Motor neuron (in vitro differentiated cells): ENCODE measurements at places on chromosomes 16 and 17. TPM values are rescaled to one million over a fixed set of nuclear protein-coding genes. Genes with fewer than 3 reads are reported as not detected.

GRCh38 chr16:63577891-63578290 is 1541.7 kb upstream of the CDH8 start:
- peak; percentile 32 for ATAC-seq

The CCL15 gene
- total RNA-seq: 0.75 TPM in 1 of 2 replicates, not detected in the other

DNA sequence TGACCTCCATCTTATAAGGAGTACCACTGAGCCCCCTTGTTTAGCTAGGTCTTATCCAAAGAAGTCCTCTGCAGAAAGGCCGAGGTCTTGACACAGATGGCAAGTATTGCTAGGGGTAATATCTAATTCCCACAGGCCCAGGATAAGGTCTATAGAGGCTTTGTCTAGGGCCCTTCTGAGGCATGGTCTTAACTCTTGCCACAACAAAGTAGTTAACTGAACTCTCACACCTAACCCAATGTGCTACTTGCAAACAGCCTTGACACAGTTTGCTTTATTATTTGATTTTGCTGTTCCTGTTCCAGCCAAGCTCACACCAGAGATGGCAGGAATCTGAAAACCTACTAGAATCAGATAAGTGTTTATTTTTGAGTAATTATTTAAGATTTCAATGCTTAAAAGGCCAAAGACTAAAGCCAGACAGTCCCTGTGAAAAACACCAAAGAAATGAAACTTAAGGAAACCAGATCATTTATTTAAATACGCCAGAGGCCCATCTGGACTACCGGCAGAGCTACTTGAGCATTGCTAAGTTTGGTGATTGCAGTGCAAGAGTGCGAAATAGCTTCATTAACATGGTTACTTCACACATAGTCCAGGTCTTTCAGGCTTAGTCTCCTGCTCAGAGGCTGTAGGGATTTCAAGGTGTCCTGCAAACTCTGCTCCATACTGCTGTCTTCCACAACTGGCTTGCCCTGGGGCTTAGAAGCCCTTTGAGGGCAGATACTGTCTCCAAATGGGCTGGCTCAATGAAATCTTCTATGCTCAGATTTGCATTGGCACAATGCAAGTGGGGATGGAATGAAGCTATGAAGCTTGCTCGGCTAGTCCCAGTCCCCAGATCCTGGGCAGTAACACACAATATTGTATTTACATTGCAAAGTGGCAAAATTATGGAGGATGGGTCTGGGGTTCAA is 28.5 kb upstream of the SUPT4H1 start:
- ATAC-seq: no peak

DNA sequence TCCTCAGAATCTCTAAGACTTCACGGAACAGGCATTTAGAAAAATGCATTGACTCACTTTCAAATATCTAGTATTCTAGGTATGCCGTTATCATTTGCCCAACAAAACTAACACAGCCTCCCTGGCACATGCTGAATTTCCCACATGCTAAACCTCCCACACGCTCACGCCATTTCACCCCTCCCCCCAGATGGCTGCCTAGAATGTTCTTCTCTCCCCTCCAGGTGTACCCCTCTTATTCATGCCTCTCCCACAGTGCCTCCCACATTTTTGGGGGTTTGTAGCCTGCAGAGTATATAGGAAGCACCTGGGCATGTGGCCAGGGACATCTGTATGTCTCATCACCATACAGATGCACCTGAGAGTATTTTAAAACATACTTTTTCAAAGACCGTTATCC is 38.2 kb upstream of the ICAM2 start:
- no peak for ATAC-seq

The ZDHHC1 gene
- 6.2 and 6.3 TPM in 2 replicates for total RNA-seq

- peak; percentile 96 for ATAC-seq
These were observed 797 bp downstream of the PRCD start for GRCh38 chr17:76540381-76541300.

DNA sequence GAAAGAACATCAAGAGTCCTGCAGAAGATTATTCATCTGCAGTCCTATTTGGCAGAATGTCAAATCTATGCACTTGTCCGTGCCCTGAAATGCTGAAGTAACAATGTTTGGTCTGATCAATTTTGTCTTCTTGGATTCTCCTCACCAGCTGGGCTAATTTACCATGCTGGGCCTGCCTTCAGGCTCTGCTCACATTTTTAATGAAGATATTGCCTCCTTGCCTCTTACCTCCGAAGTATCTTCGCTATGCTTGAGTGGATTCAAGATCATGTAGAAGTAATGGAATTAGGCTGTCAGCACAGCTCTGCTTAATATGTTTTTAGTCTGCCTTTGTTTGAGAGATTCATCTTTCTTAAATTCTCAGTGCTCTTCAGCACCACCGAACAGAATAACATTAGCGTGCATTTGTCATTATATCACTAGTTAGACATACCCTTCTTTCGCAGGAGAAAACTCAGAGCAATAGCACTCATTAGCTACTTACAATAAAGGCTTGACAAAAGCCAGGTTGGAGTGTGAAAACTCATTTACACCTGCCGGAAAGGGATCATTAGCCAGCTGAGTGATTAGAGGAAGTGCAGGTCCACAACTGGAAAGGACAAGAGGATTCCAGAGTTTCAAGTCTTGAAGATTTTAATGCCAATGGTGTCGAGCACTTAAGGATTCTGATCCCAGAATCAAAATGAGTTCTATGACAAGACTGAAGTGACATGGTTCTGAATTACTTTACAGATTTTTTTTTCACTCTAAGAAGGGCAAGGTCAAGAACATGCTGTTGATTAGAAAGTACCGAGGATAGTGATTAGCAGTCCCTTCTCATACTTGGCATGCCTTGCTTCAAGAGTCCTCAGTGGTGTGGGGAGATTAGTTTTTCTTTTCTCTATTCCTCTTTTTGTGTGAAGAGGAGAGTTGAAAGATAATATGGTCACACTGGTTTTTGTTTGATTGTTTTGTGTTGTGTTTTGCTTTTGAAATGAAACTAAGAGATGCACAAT is 405.6 kb upstream of the TOM1L1 start:
- ATAC-seq: no peak

DNA sequence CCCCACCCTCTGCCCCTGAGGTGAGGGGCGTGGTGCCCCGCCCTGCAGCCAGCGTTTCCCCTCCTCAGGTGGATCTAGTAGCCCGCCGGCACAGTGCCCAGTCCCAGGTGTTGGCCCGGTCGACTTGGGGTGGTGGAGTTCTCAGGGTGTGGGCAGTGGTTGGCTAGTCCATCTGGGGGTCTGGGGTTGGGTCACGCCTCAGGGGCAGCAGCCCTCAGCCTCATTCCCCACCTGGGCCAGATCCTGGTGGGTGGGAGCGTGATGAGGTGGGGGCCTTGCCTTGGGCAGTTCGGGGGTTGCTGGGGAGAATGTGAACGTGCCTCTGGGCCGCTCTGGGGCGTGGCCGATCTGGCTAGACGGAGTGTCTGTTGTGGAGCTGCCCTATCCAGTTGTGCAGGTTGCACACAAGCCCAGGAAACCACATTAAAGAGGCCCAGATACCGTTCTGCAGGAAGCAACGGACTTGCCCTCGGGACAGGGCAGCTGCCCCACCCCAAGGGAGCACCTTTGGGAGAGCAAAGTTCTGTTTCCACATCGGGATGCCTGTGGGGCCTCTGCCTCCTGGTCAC is 32.0 kb downstream of the GSE1 start:
- no peak for ATAC-seq

DNA sequence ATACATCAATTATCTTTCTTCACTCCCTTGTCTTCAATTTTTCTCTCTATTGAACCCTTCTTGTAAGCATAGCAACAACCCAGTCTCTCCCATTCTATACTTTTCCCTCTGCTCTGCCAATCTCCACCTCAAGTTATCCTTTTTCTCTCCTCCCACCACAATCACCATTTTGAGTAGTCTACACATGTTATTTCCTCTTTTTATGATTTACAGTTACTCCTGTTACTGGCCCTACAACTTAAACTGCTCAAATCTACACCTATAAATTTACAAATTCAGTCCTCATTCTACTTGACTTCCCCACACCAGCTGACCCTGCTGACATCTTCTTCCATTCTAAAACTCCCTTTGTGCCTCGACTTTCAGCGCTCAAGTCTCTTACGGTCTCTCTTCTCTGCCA is 84.6 kb downstream of the SPAG9 start:
- ATAC-seq: no peak

The MPO gene
- total RNA-seq: not detected in 2 replicates

The PYDC1 gene
- 0.27 TPM in 1 of 2 replicates, not detected in the other for total RNA-seq

The HSD17B1 gene
- total RNA-seq: 4.9 and 5.5 TPM in 2 replicates

DNA sequence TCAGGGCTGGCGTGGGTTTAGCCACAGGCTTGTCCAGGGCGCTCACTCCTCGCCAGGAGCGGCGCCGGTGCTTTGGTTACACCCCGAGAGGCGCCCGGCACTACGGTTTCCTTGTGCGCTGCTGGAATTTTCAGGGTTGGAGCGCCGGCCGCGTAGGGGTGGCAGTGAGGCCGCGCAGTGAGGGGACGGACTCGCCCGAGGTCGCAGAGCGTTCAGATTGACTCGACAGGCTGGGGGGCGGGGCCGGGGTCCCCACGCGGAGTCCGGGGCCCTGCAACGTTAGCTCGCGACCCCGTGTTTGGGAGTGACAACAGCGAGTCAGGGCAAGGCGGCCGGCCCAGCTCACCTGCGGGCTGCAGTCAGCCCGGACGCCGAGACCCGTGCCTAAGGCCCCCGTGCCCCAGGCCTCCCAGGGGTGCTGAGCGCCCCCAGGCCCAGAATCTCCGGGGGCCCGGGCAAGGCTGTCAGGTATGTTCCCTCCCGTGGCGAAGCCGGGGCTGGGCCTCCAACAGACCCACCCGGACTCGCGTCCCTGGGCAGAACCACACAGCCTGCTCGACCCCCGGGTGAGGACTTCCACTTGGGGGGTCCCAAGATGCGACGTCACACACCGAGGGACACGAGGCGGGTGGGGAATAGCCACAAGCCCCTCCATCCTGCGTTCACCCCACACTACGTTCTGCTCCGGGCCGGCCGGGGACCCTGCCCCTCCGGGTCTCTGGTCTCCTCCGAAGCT is 1.3 kb upstream of the ACTG1 start:
- peak; percentile 39 for ATAC-seq

DNA sequence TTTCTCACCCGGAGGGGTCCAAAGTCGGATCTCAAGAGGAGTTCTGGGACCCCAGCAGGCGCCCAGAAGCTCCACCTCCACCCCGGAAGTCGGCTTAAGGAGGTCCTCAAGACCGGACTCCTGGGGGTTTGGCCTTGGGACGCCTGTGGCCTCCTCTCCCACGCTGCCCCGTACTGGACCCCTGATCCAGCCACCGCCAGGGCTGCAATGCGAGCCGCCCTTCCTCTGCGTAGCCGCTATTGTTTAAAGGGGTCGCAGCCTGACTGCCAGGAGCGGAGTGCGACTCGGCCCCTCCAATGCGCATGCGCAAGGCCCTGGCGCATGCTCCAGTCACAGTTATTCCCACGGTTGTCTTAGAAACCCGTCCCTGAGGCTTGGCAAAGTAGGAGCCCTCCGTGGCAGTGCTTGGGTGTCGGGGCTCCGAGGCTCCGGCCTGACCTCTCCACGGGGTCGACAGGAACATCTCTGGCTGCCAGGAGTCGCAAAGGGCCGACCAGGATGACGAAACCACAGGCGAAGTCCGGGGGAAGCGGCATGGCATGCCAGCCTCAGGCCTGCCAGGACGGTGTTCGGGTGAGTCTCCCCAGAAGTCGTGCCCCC is 719.0 kb downstream of the KCNJ18 start:
- no peak for ATAC-seq

The ENO3 gene
- total RNA-seq: 14.8 and 18.4 TPM in 2 replicates

DNA sequence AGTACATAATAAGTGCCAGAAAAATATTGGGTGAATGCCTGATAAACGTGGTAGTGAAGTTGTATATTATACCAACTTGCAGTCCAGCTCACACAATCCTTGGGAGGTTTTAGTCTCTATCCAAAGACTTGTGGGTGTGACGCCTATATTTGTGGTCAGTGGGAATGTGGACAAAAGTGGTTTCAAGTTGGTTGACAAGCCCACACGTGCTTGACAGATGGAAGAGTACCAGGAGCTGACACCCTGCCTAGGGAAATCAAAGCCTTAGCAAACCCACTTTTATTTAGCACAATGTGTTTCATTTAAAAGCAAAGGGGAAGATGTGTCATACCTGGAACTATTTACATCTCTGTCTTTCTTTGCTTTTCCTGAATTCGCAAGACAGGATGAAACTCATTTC is 79.0 kb downstream of the CA10 start:
- ATAC-seq: no peak

GRCh38 chr16:51938861-51939260 is 608.1 kb downstream of the TOX3 start:
- ATAC-seq: no peak

DNA sequence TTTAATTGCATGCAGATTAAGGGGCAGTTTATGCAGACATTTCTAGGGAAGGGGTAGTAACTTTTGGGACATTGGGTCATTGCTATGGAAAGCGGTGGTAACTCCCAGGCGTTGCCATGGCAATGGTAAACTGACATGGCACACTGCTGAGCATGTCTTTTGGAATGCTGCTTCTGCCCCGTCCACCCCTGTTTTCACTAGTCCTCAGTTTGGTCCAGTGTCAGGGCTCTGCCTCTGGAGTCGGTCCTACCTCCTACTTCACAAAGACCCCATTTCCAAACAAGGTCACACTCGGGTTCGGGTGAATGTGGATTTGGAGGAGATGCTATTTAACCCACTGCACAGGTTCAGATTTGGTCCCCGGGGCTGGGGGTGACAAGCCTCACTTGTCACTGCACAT is 2.9 kb downstream of the IL34 start:
- peak; percentile 16 for ATAC-seq

- ATAC-seq: no peak
These were observed 254.7 kb upstream of the SOX9 start for GRCh38 chr17:71866095-71866494.

DNA sequence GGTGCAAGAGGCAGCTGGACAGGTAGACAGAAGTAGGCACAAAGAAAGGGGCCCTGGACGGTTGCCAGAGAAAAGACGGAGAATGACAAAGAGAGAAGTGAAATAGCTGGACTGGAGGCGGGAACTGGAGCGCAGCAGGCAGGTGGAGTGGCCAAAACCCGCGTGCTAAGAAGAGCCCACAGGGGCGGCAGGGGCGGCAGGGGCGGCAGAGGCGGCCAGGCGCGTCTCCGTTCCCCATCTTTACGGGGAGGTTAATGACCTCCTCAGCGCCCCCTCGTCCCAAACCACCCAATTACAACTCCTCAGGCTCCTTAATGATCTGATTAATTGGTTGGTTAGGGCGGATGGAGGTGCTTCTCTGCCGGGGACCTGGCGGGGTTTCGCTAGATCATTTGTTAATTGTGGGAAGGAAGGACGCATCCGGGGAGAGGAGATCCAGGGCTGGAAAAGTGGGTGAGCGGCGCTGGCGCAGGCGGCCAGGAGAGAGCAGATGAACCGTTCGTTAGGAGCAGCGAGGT is 15.4 kb upstream of the HOXB9 start:
- ATAC-seq: no peak
